ENCODE measurements at places on chromosomes 2 and 18.

GRCh38 chr2:134773759-134774742 lies 55.3 kb upstream of the TMEM163 start:
- no peak for DNase-seq

GRCh38 chr18:24546307-24546706 lies 85.9 kb downstream of the HRH4 start:
- no peak for DNase-seq

- no peak for DNase-seq
Measured at GRCh38 chr18:10405816-10406663, 48.4 kb upstream of the APCDD1 start.

- DNase-seq, result peak; percentile 24
Measured at GRCh38 chr18:2655954-2656236, 369 bp downstream of the SMCHD1 start.

DNA sequence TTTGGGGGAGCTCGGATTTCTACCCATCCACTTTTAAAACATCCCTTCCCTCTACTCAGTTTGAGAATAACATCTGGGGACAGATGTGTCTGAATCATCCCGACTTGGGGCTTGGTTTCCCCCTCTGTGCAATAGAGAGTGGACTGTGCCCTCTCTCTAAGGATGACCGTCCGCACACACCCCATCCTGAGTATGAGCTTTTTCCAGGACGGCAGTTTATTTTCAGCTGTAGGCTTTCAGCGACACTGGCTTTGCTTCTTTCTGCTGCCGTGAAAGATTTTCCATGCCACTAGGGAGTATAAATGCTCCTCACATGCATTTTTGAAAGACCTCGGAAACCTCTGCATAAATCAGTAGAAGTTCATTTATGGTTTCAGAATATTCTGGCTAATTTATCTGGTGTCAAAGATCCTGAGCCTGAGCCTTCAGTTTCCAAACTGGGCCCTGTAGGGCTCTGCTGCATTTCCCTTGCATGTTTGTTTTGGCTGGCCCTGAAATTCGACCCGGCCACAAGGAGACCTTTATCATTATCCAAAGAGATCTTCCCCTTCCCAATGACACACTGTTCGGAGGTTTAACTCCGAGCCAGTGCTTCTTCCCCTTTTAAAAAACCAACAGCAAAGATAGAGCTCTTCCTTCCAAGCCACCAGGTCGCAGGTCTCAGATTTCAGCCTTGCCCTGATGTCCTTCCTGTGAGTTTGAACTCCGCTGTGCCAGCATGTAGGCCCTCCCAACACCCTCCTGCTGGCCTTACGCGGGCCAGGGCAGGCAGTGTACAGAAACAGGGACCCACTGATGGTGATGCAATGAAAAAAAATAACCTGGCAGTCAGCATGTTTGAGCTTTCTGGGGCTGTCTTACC lies 53.3 kb downstream of the FECH start:
- no peak for DNase-seq

- no peak for DNase-seq
Measured at GRCh38 chr2:45986509-45986908, 310.7 kb upstream of the EPAS1 start.

DNA sequence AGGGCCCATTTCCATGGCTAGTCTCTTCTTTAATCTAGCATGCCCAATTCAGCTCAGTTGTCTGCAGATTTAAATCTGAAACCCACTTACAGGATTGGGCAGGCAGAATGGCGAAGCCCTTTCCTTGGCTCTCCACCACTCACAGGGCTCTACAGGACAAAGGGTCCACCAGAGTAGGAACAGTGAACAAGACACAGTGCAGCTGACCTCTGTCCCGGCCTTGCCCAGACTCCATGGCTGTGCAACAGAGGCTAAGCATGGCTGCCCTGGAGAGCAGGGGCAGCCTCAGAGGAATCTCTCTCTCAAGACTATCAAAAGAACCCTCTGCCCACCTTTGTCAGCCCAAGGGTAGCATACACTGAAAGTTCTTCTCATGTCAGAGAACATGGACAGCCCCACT lies 9.7 kb upstream of the ATP6V1B1 start:
- no peak for DNase-seq

- no peak for DNase-seq
Measured at GRCh38 chr2:551621-552020, 125.6 kb downstream of the TMEM18 start.

- no peak for DNase-seq
Measured at GRCh38 chr2:197711578-197711977, 6.4 kb downstream of the MARS2 start.

GRCh38 chr18:55256226-55256928 lies 297.1 kb upstream of the CCDC68 start:
- no peak for DNase-seq

GRCh38 chr18:23057096-23057495 lies 78.2 kb upstream of the CABLES1 start:
- DNase-seq, result no peak

DNA sequence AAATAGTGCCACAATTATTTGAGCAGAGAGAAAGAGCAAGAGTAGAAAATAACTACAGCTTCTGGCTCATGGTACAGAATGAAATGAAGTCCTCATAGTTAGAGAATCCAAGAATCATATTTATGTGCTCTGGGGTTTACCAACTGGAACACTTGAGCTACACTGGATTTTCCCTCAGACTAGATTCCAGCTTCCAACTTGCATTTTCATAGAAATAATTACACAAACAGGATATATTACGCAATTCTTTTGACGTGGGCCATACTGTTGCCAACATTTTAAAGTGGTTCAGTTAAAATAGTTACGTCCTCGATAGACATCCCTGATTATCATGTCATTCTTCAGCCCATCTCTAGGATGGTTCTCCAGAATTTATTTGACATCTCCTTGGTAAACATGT lies 129.2 kb downstream of the ETAA1 start:
- DNase-seq, result no peak

DNA sequence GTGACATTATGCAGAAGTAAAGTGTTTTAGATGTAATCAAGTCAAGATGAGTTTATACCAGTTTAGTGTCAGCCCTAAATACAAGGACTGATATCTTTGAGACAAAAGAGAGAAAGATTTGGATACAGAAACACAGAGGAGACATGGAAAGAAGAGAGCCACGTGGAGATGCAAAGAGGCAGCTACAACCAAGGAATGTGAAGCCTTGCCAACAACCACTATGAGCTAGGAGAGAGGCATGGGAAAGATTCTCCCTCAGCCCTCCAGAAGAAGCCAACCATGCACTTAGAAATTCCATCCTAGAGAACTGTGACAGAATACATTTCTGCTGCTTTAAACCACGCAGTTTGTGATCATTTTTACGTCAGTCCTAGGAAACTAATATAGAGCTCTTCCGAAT lies 217.2 kb downstream of the DOK6 start:
- no peak for DNase-seq

GRCh38 chr18:22459491-22459890 lies 41.8 kb upstream of the CTAGE1 start:
- DNase-seq, result no peak

- no peak for DNase-seq
Measured at GRCh38 chr18:57951117-57951796, 92.8 kb upstream of the NEDD4L start.

DNA sequence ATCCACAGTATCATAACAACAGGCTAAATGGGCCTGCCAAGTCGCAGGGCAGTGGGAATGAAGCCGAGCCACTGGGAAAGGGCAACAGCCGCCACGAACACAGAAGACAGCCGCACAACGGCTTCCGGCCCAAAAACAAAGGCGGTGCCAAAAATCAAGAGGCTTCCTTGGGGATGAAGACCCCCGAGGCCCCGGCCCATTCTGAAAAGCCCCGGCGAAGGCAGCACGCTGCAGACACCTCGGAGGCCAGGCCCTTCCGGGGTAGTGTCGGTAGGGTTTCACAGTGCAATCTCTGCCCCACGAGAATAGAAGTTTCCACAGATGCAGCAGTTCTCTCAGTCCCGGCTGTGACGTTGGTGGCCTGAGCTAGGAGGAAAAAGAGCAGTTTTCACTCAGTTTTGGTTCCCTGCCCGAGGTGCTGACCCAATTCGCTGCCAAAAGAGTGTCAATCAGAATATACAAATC lies 32.2 kb downstream of the KCTD18 start:
- no peak for DNase-seq

DNA sequence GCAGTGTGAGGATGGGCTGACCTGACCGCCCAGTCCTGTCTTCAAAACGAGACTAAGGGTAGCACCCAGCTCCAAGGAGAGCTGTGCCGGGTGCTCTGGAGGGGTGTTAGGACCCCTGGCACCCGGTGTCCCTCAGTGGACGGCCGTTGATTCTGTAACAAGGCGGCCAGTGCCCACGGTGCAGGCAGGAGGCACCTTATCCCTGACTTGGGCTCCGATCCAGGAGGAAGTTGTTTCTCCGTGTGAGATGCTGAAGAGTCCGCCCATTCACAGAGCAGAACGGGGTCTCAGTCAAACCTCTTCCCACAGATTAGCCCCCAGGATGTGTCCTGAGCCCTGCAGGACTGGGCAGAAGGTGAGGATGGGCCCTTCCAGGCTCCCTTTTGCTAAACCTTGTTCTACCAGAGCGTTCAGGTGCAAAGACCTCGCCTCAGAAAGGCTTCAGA lies 123.0 kb downstream of the NFATC1 start:
- DNase-seq, result no peak

GRCh38 chr18:49866680-49867079 lies 53.3 kb upstream of the ACAA2 start:
- no peak for DNase-seq

GRCh38 chr2:1002350-1002749 lies 51.7 kb downstream of the SNTG2 start:
- no peak for DNase-seq

DNA sequence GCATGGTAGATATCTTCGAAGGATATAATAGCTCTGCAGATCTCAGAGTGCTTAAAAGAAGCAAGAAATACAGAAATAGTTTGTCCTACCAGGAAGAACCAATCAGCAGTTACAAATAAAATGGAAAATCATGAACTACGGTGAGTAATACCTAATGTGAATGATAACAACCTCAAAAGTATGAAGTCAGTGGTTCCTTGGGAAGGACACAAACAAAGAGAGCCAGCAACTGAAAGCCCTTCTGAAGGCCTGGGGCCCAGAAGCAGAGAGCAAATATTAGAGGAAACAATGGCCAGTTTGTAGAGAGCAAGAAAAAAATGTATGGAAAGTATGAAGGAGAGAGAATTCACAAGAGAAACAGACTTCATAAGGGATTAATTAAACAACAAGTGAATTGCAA lies 226.8 kb upstream of the CHST9 start:
- no peak for DNase-seq

DNA sequence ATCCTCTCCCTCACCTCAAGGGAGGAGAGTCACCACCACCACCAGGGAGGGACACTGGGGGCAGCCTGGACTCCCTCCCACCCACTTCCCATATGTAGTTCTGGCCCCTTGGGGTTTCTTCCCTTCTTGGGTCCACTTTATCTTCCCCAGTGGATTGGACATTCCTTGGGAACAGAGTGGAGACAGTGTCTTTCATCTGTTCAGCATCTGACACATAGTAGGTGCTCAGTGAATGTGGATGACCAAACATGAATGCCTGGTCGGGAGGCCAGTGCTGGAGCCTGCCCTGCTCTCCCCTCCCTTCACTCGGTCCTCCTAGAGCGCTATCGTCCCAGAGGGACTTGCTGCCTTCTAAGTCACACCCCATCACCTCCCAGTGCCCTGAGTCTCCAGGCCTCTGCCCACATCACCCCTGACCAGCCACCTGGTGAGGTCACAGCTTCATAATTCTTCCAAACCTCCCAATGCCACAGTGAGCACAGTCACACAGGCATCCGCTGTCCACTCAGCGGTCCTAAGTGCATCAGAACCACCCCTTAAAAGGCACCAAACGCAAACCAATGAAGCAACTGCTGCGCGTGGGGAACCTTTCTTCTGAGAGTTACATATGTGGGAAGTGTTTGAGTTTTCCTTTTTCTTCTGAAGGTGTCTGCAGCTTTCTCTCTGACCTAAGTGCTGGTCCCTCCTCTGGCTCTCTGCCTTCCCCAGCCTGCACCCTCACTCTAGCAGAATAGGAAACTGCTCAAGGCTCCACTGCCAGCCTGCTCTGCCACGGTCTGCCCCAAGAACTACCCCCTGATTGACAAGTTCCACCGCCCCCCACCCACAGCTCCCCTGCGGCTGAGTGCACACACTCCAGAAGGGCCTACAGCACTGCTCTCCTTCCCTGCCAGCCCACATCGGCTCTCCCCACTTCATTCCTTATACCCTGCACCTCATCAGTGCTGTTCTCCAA lies 7.2 kb upstream of the SFXN5 start:
- no peak for DNase-seq

DNA sequence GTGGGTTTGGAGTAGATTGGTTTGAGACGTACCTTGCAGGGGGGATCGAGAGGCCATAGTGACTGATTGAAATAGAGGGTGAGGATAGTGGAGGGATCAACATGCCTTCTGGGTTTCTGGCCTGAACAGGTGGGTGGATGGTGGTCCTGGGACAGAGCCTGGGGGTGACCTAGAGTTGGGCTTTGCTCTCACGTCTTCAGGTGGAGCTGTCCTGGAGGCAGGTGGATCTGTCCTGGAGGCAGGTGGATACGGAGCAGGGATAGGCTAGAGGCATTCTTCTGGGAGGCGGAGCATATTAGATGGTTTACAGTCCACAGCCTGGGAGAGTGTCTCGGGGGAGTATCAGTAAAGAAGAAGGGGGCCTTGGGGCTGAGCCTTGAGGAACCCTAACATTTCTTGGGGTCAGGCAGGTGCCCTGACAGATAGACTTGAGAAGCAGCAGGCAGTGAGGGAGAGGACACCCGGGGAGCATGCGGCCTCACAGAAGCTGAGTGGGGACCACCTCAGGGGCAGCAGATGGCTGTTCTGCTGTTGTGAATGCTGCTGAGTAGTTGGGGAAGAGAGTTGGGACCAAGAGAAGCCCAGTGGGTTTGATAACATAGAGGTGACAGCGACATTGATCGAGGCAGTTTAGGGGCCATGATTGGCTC lies 1.6 kb downstream of the CAPN10 start:
- no peak for DNase-seq

DNA sequence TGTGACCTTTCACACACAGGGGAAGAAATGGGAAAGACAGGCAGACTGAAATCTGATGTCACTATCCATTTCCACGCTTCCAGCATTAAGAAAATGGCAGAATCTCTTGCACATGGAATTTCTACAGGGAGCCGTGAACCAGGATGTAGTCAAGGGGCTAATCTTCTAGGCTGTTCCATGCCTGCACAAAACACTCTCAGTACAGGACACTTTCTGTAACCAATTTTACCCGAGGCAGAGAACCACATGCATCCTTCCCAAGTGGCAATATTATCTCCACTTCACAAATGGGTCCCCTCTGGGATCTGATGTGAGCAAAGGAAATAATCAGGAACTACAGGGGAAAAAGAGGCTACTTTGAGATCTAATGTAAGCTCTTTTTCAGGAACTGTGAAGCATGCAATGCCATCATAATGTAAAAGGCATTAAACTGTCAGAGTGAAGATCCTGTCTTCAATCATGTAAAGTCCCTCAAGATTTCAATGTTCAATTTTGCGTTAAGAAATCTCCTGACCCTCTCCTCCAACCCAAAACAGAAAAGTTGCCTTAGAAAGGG lies 236.9 kb downstream of the RBM43 start:
- no peak for DNase-seq

- no peak for DNase-seq
Measured at GRCh38 chr2:63843093-63843492, 1.4 kb downstream of the UGP2 start.

GRCh38 chr18:48994044-48994651 lies 43.4 kb upstream of the SMAD7 start:
- no peak for DNase-seq

All from stimulated activated CD4-positive, alpha-beta T cell treated with anti-CD3 and anti-CD28 coated beads, TNF-alpha, amount 100 ng/mL, for 48 hours (primary cell).